ENCODE measurements at places on chromosomes 1 and 21.

GRCh38 chr1:26585471-26585870 is 55.9 kb downstream of the RPS6KA1 start:
- no peak for DNase-seq

DNA sequence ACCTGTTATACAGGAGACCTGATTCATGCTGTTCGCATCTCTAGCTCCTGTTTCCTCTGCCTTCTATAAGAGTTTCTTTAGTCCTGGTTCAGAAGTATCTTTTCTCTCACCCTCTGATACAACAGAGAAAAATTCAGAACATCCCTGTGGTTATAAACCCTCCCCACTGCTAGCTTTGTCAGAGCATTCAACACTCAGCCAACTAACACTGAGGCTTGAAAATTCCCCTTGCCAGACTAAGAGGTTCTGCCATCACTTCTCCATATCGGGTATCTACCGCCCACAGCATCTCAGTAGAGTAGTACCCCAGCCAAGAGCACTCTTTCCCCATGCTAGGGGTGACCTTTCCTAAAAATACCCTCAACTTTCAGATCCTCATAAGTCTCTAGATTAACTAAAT is 19.6 kb upstream of the PIK3R3 start:
- no peak for DNase-seq

DNA sequence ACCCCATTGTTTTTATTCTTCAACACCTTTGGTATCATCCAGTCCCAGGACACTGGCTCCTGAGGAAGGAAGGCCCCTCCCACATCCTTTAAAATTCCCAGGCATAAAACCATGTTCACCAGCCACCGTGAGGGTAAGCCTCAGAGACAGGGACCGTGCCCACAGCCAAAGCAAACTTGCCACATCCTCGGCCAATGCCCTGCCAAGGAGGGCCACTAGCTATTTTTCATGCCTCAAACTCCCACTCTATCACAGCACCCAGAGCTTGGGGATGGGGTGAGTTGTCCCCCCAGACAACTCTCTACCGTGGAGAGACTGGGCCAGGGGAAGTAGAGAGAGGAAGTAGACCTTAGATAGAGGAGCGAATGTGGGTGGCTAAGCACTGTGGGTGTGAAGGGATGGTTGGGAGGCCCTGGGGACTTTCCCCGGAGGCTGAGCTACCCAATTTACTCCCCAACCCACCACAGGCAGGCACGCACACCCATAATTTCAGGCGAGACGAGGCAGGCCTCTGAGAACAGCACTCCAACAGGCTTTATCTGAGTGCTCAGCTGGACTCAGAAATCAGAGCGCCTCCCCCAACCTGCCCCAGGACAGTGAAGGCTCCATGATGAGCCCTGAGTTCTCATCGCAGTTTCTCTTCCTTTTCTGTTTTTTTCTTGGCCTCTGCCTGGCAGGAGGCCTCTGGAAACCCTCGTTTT is 15.9 kb upstream of the BTG2 start:
- DNase-seq: no peak

- DNase-seq: no peak
These were observed 32.4 kb upstream of the DUSP10 start for GRCh38 chr1:221774054-221774842.

- DNase-seq: no peak
These were observed 429.9 kb upstream of the ZRANB2 start for GRCh38 chr1:71510725-71511124.

All from HuH-7 (cell line).